PC-9 (cell line): ENCODE measurements at places on chromosomes 6 and 20.

- DNase-seq: no peak
Observed at GRCh38 chr6:155084431-155085123, 89.5 kb downstream of the TIAM2 start.

- DNase-seq: no peak
Observed at GRCh38 chr6:19830171-19830570, 7.0 kb upstream of the ID4 start.

DNA sequence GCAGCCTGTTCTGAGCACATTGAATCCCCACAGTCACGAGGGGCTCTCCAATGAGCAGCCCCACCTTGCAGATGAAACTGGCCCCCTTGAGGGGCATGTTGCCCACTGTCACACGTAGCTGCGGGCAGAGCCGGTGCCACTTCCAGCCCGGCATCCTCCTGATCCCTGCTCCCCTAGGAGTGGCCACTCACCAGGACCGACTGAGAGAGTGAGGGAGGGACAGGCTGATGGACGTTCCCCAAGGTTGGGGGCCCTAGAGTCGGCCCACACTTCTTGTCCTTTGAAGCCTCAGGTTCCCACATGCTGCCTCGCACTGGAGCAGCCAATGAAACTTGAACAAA is 10.5 kb downstream of the ENTPD6 start:
- DNase-seq: no peak

- DNase-seq: no peak
Observed at GRCh38 chr6:106770663-106771062, 141.3 kb downstream of the QRSL1 start.

GRCh38 chr20:63563225-63563935 is 9.4 kb downstream of the FNDC11 start:
- DNase-seq: no peak
